GM10248 (cell line): ENCODE measurements at places on chromosomes 6 and 20.

DNA sequence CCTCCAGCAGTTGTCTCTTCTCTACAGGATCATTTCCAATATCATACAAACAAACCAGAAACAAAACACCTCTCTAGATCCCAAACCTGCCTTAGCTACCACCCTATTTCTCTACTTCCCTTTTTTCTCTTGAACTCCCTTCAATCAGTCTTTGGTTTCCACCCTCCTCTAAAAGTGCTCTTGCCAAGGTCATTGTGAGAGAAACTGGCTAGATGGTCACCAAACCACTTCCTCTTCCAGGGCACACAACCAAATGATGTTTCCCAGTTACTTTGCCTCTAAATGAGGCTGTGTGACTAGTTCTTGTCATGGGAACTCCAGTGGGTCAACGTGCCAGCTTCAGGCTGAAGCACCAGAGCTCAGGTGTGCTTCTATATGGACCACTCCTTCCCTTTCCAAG, 85.8 kb upstream of the ARMC2 start:
- DNase-seq: no peak

DNA sequence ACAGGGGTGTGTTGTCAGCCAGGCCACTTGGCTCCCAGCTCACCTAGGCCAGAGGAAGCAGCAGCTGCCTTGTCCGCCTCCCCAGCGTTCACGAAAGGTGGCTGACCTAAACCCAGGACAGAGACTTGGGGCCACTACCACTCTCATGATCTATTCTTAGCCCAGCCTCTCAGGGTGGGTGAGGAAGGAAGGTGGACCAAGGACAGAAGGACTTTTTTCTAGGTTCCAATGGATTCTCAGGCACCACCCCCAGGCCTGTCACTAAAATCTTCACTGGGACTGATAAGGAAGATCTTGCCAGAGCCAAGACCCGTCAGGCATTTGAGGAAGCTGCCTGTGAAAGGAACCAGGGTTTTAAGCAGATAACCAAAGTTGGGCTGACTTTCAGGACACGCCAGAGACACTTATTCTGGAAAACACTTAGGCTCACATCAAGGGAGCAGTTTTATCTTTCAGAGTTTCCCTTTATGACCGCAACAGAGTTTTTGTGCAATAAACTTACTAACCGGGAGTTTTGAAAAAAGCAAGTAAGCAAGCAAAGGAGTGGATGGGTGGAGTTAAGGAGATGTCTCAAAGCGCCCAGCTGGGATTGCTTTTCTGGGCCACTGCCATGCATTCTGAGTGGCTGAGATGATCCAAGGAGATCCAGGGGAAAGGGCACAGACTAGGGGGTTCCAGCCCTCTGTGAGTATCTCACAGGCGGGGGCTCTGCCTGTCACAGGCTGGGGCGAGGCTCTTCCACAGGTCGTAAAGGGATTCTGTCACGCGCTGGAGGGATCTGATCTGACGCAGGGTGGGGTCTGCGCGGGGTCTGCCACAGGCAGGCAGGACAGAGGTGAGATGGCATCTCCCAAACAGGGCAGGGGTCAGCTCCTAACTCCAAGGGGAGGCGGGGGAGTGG, 989 bp downstream of the FITM2 start:
- DNase-seq: no peak

DNA sequence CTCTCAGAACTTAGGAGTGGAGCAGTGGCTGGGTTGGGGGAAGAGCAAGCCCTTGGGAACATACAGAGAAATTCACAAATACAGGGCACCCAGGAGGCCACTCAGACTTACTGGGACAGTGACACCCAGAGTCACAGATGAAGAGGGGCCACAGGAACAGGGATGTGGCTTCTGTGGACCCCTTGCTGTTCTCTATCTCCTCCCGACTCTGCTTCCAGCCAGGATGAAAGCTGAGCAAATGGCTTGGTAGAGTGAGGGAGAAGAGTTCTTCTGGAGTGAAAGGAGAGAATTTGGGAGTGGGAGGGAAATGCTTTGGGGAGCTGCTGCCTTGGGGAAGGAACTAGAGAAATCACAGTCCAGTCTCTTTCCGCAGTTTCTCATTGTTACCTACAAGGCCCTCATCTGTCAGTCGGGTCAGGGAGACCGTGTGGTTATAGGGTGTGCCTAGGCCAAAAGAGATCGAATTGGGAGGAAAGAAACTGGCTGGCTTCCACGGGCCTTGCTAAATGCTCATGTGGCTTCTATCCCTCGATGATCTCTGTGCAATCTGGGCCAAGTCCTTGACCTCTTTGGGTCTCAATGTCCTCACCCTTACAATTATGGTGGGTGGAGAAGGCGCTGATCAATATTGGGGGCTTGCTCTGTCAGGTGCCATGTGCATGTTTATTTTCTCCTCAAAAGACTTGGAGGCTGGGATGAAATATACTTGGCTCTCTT, 17.0 kb downstream of the FOXP4 start:
- DNase-seq: no peak

- DNase-seq: no peak
Observed at GRCh38 chr6:157304899-157305663, 18.2 kb downstream of the TMEM242 start.

DNA sequence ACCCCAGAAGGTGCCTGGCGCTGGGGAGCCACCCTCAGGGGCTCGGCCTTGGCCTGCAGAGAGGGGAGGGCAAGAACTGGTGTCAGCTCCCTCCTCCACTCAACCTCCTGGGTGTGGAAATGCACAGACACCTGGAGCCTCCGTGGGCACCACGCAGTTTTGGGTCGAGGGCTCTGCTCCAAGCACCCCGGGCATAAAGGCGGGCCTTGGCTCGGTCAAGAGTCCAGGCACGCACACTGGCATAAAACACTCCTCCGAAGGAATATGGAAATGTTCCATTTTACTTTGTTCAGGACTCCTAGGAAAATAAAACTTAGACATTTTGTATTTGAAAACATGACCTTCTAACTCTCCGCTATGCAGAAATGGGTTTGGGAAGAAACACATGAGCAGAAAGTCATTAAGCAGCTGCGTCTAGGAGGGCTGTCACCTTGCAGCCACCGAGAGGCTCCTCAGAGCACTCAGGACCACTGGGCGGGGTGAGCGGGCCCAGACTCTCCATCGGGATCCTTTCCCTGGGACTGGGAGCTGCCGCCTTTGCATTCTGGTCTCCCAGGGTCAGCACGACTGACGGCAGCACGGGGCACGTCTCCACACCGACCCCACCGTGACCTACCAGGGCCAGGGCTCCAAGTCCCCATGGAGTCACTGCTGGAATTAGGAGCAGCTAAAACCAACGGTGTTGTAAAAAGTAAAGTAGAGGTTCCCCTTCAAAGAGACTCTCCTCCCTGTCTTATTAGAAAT, 46.0 kb upstream of the DACT2 start:
- no peak for DNase-seq

- DNase-seq: no peak
Observed at GRCh38 chr20:60974022-60974421, 278.0 kb upstream of the CDH4 start.
